Stimulated activated CD4-positive, alpha-beta T cell treated with anti-CD3 and anti-CD28 coated beads, Interleukin-12 subunit alpha, Interleukin-12 subunit beta, amount 100 ng/mL, for 48 hours (primary cell): ENCODE measurements at places on chromosomes 7 and 10.

GRCh38 chr7:80047856-80048459 lies 86.7 kb upstream of the GNAI1 start:
- DNase-seq: no peak

DNA sequence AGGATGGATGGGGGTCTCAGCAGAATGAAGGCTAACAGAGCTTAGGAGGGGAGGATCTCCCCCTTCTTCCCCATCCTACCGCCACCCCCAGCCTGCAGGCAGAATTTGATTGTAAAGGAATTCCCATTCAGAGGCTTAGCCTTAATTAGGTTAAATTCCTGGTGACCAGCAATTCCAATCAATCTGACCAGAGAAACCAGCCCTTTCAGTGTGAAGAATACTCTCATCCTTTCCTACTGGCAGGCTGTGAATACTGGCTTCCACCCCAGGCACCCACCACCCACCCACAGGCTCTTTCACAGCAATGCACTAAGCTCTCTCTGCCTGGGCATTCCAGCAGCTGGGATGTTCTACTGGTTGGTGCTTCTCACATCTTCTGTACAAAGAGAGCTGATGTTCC lies 137.9 kb upstream of the LYZL1 start:
- no peak for DNase-seq

GRCh38 chr10:48905311-48905710 lies 34.3 kb downstream of the LRRC18 start:
- no peak for DNase-seq

- no peak for DNase-seq
Measured at GRCh38 chr10:71323407-71323806, 4.3 kb downstream of the SLC29A3 start.

- DNase-seq: no peak
Measured at GRCh38 chr10:13872411-13872810, 285.6 kb downstream of the PRPF18 start.

DNA sequence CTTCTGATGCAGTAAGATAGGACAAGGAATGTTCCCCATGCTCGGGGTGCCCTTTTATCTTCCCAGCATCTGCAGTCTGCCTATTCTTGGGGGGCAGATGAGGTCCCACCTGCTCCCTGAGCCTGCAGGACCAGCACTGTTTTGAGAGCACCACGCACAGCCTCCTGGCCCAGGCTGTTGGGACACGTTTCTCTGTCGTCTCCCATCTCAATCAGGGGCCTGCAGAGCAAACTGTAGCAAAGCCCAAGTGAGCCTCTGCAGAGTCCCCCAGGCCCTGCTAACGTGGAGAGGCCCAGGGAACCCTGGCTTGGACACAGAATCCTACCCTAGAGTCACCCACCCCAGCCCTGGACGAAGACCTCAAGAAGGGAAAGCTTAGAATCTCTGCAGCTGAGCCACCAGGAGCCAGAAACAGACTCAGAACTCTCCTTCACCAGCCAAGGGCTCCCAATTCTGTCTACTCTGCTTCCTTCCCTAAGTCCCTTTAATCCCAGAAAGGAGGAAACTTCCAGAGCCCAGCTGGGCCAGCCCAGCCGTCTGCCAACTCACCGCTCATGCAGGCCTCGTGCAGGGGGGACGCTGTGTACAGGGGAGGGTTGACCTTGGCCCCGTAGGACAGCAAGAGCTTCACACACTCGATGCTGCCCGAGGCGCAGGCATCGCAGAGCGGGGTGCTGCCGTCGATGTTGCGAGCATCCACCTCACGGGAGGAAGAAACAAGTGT lies 15.6 kb downstream of the ASB13 start:
- DNase-seq: no peak

GRCh38 chr10:133379801-133380666 lies 972 bp downstream of the PAOX start:
- DNase-seq: no peak

DNA sequence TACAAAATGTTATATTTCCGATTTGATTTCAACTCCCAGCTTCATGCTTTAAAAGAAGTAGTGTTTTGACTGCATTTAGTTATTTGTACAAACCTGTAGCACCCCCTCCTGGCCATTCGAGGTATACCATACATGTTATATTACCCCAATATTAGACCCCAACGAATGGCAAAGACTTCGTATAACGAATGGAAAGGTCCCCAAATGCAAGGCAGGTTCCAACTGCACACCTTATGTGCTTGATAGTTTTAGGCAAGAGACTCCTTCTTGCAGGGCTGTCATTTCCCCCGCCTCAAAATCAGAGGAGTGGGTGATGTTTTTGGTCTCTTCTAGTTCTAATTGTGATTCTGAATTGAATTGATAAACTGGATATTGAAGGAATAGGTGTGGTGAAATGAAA lies 101.1 kb upstream of the TARP start:
- no peak for DNase-seq

DNA sequence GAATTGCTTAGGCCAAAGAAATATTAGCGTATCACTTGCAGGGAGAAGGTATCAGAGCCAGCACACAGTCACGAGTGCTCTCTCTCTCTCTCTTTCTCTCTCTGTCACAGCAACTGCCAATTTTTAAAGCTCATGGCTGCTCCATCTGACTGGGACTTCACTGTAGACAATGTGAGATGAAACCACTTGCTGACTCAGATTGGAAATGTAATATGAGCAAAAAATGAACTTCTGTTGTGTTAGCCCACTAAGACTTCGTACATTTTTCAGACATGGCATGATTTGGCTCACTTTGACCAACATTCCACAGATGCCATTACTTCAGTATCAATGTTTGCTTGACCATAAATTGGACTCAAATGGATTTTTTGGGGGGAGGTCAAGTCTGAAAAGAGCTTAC lies 68.1 kb downstream of the DGKB start:
- no peak for DNase-seq

DNA sequence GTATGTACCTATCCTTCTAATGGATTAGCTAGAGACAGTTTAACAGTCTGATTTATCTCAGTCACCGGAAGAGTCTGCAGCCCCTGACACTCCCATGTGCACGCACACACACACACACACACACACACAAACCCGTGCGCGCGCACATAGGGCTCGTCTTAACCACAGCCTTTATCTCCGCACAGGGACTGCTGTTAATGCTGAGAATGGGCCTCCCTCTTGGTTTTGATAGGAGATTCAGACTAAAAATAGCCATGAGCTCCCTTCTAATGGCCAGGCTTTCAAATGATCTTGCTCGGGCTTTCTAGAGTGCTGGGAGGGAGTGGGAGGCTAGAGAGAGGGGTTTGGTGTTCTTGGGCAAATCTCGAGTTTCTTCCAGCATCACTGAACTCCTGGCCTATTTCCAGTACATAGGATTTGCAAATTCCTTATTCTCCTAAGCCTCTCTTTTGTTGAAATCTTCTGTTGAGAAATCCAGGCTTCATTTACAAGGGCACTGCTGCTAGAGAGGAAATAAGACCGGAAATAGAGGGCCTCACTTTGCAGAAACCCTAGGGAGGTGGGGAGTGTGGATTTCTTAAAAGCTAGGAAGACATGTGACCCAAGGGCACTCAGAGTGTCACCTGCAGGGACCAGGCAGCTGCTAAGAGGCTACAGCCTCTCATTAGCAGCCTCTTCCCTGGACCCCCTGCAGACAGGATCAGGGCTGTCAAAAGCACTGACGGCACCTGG lies 2.4 kb downstream of the TMEM72 start:
- DNase-seq: no peak

GRCh38 chr10:81130014-81130413 lies 592.3 kb downstream of the SH2D4B start:
- DNase-seq: no peak

DNA sequence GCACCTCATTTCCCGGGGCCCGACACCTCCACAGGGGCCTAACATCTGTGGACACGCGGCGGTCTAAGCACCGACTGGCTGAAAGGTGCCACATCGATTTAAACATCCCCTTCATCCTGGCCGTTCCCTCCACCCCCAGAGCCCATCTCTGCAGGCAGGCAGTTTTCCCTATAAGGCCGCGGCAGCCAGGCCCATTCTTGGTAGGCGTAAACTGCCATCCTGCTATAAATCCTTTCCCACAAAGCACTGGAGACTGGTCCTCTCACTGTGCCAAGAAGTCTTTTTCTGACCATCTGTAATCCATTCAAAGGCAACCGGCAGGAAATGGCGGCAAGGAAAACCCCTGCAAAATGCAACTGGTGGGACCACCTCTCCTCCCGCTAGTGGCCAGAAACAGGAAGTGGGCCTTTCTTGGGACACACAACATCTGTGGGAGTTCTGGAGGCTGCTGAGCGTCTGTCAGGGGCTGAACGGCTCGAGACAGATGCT lies 22.4 kb downstream of the ATXN7L1 start:
- no peak for DNase-seq
